ENCODE measurements at places on chromosomes 5 and 9. TPM values are rescaled to one million over a fixed set of nuclear protein-coding genes. Genes with fewer than 3 reads are reported as not detected.

Gene NUTM2G
- total RNA-seq: not detected

Gene CLIC3
- total RNA-seq: 30.0 TPM

Gene LCN2
- total RNA-seq: not detected

Gene PAPPA
- 8.1 TPM for total RNA-seq

Gene ATP10B
- total RNA-seq: 17.7 TPM

Gene ACOT12
- total RNA-seq: 1.7 TPM
